Head of caudate nucleus (tissue), 42 donors: ENCODE measurements at places on chromosomes 1 and 21.

DNA sequence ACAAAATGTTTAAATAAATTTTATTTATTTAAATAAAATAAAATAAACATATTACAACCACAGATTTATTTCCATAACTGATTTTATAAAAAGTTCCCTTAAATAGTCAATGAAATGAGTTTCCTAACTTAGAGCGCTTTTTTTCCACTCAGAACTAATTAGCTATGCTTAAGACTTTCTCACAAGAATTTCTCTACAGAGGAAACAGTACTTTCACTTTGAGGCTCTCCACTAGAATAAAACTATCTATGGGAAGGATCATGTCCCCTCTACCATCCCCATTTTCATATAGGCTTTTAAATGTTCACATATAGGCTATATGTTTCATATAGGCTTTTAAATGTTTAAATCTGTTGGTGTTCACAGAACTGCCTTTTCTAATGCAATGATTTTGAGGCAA, 40.0 kb upstream of the DPH5 start:
- DNase-seq = no peak

DNA sequence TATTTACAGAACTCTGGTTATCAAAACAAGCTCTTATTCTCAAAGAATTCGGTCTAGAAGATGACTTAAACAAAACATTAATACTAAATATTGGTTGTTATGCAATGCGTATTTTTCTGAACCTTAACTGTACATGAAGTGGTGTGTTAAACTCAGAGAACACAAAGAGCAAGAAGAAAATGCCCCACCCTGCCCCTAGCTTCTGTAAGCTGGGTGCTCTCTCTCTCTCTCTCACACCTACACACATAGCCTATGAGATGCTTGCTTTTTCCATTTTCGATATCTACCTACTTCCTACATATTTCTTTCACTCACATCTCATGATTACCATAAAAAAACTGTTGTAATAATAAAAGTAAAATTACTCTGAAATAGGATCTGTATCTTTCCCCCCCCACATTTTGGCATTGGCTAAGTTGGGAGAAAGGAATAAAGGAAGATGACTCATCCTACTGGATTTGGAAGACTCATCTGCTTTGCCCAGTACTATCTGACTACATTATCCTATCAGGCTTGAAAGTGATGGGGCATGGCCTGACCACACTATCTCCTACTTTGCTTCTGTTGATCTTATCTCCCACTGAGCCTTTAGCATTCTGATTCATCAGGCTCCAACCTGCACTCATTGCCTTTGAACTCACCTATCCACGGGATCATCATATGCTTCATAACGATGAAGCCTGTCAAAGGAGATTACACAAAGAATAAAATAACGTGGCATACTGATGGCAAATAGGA, 2.9 kb downstream of the CRYZ start:
- no peak for DNase-seq

- DNase-seq = no peak
These were observed 10.7 kb downstream of the LRRC47 start for GRCh38 chr1:3785456-3786157.

GRCh38 chr1:63794939-63795378, 21.1 kb downstream of the ROR1 start:
- DNase-seq = no peak

DNA sequence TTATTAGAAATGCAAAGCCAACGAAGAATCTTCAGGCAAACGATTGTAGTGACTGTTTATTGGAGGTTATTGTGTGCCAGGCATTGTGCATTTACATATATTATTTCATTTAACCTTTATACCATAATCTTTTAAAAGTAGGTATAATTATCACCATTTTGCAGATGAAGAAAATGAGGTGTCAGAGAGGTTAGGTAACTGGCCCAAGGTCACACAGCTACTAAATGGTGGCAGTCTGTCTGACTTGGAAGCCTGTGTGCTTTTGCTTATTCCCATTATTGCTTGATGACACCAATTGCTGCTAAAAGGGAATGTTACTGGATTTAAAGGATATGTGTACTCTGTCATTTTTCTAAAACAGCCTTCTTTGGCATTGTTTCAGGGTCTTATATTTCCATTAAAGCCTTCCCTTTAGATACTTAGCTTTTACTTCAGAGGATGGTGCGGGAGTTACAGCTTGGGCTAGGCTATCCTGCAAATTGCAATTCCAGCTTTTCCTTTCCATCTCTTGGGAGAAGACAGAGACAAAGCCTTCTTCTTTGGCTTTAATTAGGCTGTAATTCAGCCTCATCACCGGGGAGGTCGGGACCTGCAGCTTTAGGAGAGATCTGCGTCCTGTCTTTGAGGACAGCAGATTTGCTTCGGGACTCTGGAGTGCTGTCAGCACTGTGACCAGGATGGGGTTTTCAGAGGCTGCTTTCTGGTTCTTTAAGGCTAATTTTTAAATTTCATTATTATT, 37.4 kb upstream of the ERRFI1 start:
- no peak for DNase-seq

- peak; percentile 24 for DNase-seq
These were observed 7.3 kb downstream of the SYNC start for GRCh38 chr1:32695098-32695904.

- DNase-seq = no peak
These were observed 11.6 kb upstream of the LMNA start for GRCh38 chr1:156102633-156103511.

DNA sequence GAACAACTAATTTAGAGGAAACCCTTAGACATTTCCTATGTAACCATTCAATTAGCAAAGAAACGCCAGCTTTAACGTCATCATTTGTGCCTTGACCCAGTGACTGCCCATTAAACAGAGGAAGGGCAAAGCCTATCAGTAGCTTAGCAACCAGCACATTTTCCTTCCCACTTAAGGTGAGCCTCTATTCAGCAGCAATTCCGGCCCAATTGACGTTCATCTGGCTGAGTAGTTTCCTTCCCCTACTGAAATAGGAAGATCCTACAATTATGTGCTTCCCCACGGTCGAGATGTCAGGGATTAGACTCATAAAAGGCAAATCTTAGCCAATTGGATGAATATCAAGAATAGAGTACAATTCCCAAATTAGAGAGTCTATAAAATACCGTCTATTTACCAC, 482.1 kb upstream of the ADAMTS5 start:
- no peak for DNase-seq

- no peak for DNase-seq
These were observed 119.9 kb downstream of the KCNJ15 start for GRCh38 chr21:38376693-38377092.

GRCh38 chr1:210900820-210901219, 233.1 kb downstream of the KCNH1 start:
- no peak for DNase-seq

DNA sequence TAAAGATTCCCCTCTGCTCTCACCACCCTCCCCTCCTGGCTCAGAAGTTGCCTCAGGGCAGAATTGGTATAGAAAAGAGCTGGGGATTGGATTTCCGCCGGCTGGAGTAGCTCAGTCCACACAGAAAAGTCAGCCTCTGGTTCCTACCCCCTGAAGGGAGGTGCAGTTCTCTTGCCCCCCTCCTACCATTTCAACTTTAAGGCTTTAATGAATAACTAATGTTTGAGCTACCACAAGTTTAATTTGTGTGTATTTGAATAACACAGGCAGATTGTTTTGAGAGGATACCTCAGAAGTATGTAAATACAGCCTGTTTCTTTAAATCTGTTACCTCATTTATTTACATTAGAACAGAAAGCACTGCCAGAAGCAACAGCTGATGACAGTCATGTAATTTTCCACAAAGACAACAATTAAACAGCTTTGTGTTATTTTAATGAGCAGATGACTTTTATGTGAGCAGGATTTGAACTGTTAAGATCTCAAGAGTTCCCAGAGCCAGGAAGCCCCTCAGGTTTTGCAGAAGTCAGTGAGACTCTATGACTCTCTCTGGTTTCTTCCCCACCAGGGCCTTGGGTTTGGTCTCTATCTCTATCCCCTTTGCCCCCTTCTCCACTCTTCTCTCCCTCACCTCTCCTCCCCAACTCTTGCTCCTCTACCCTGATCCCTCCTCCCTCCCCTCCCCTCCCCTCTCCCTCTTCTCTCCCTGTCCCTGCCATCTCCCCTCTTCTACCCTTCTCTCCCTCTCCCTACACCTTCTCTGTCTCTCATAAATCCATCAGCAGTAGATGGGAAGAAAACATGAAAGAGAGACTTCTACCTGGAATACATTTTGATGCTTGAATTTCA, 26.3 kb downstream of the DUSP10 start:
- DNase-seq = no peak

GRCh38 chr1:60727552-60727951, 354.8 kb upstream of the NFIA start:
- no peak for DNase-seq

GRCh38 chr1:8813016-8813763, 4.2 kb downstream of the RERE start:
- DNase-seq = no peak

GRCh38 chr1:64337926-64338325, 132.0 kb upstream of the CACHD1 start:
- no peak for DNase-seq

- no peak for DNase-seq
These were observed 42.7 kb downstream of the GJA5 start for GRCh38 chr1:147717706-147718097.

- no peak for DNase-seq
These were observed 3.7 kb downstream of the RNF19B start for GRCh38 chr1:32960819-32961355.
